Sciatic nerve (tissue), 2 donors: ENCODE measurements at places on chromosomes 2 and 18.

GRCh38 chr2:172480301-172481218 lies 53.2 kb downstream of the ITGA6 start:
- DNase-seq: no peak

DNA sequence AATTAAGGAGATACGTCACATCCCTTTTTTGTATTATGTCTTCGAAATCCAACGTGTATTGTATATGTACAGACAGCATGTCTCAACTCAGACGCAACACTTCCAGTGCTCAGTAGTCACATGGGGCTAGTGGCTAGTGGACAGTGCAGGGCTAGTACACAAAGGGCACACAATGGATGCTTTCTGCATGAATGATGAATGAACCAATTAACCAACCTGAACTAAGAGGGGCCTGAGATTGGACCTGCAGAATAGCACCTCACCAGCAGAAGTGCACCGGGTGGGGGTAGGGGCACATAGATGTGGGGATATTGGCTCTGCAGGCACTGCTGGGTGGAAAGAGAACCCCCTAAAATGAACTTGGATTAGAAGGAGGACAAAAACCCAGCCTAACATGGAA lies 20.7 kb downstream of the ST8SIA5 start:
- DNase-seq: no peak

DNA sequence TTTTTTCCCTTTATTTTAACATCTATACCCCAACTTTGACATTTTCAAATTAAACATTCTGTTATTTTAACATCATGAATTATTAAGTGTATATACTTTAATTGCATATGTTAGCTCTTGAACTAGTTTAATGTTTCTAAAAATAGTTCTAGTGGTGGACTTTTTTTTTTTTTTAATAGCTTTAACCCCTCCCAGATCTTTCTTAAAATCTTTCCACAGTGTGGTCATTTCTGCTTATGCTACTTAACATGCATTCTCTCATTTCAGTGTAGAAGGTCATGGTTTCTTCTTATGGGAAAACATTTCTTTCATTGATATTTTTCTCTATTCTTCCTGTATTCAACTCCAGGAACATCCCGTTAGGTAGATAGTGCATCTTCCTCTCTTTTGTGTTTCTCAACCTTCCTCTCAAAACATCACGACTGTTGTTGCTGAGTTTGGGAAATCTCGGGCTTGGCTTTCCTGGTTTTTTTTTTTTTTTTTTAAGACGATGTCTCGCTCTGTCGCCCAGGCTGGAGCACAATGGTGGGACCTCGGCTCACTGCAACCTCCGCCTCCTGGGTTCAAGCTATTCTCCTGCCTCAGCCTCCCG lies 849 bp upstream of the TMEM18 start:
- DNase-seq: no peak

GRCh38 chr2:141068053-141068682 lies 1062.6 kb downstream of the LRP1B start:
- no peak for DNase-seq

- no peak for DNase-seq
These were observed 42.7 kb downstream of the ACSL3 start for GRCh38 chr2:222903234-222904220.

DNA sequence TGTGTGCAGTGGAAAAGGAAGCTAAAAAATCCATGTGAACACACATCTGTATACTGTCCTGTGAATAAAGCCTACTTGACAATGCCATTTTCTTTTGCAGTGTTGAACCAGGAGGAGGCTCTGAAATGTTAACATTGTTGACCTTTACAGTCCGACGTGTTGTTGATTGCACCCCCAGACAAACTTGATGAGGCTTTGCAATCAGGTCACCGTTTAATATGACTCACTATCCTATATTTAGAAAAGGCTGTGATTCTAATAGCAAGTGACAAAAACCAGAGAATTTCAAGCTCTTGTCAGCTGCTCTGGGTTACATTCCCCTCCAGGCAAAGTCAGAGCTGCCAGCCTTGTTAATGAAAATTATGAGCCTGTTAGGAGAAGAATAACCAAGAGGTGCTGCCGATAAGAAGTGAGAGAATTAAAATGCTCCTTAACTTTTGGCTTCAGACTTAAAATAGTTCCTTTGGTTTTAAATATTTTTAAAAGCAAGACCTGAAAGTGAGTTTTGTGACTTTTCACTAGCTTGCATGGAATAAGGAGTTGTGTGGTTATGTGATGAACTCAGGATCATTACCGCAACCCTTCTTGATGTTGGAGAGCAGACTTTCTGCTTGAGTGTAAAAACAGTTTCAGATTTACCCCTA lies 162.1 kb downstream of the QPCT start:
- no peak for DNase-seq

- DNase-seq: no peak
These were observed 622 bp downstream of the RAB12 start for GRCh38 chr18:8609659-8610458.

- no peak for DNase-seq
These were observed 308.2 kb downstream of the PIEZO2 start for GRCh38 chr18:10841203-10841602.

DNA sequence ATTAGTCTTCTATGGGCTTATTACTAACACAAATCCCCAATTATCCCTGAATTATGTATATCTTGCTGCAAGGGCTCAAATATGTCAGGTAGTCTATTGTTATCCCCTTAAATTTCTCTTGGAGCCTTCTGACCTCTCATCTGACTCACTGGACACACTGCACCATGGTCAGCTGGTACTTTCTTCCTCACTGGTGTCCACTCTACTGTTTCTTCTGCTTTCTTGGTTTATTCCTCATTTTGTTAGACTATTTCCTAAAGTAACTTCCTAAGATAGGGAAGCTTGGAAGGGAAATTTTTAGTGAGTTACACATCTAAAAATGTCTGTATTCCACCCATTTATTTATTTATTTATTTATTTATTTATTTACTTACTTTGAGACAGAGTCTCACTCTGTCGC lies 26.5 kb downstream of the WDR35 start:
- DNase-seq: no peak

DNA sequence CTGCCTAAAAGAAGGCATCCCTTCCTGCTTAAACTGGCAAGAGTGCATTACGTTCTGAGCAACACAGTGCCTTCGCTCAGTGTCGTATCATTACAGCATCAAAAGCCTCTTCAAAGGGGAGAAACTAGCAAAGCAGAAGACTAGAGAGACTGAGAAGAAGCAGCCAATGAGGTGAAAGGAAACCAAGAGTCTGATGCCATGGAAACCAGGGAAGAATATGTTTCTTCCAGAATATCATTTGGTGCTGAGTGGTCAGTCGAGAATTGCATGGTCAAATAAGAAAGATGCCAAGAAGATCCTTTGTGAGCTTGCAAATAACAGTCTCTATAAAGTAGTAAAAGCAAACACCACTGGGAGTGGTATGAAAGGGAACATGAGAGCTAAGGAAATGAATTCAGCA lies 312.1 kb upstream of the CHST9 start:
- no peak for DNase-seq

GRCh38 chr18:53991202-53991601 lies 233.3 kb downstream of the MBD2 start:
- no peak for DNase-seq

GRCh38 chr18:47915229-47915628 lies 15.2 kb downstream of the SMAD2 start:
- DNase-seq: no peak

- DNase-seq: no peak
These were observed 35.6 kb downstream of the VIT start for GRCh38 chr2:36731941-36732672.

DNA sequence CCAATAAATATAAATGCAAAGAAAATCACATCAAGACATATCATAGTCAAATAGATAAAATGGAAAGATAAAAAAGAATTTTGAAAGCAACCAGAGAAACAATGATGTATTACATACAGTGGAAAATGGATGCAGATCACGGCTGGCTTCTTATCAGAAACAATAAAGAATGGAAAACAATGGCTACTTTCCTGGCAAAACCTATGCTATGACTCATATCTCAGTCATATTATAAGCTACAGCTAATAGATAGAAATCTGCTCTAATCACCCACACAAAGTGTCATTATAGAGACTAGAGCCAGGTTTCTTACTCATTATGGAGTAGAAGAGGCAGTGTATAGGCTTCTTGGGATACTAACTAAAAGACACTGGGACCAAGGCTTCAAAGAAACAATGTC lies 93.5 kb upstream of the TACR1 start:
- DNase-seq: no peak

DNA sequence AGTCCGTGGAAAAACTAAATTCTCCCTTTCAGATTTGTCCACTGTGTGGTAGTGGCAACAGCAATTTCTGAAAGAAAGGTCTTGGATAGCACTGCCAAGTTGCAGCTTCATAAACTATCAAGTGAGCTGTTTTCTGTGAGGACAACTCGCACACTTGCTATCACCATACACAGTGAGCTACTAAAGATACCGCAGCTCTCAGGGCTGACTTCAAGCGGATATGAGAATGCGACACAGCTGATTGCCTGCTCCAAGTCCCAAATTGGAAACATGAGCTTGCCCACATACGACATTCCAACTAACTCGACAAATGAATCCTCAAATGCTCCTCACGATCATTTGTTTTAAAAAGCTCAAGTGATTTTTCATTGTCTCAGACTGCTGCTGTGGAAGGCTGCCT lies 46.2 kb downstream of the E2F6 start:
- DNase-seq: no peak

GRCh38 chr2:137957033-137957432 lies 7.2 kb upstream of the HNMT start:
- DNase-seq: no peak

DNA sequence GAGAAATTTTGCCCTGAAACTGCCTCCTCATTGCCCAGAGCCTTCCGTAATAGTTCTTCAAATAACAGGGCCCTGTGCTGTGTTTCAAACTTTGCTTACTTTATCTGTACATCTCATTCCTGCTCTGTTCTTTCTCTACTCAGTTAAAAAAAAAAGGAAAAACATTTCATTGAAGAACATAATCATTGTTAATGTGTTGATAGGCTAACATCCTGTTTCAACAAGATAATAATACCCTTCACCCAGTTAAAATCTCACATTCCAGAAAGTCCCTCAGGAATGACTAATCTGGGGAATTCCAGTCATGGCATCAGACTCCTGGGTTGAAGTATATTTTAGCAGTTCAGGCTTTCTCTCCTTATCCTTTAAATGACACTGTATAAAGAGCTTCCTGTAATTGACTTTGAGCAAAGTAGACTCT lies 45.6 kb upstream of the ITGAV start:
- no peak for DNase-seq

- DNase-seq: no peak
These were observed 92.2 kb downstream of the TEX51 start for GRCh38 chr2:126990605-126991532.

GRCh38 chr2:101873543-101873942 lies 118.2 kb upstream of the IL1R2 start:
- no peak for DNase-seq

DNA sequence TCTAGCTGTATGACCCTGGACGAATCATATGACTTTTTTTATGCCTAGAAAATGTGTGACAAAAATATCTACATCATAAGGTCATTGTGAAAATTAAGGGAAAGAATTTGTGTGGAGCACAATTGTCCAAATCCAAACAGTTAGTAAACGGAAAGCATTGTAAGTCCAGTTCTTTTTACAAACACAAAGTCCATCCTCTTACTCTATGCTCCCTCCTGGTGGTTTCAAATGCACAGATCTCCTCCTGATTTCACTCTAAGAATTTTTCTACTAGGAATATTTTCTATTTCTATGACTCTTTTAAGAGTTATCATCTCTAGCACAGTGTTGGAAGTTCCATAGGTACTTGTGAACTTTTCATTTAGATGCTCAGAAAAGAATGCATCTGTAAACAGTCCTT lies 125.2 kb upstream of the ARL5A start:
- no peak for DNase-seq

GRCh38 chr18:56615738-56616520 lies 22.5 kb downstream of the TXNL1 start:
- no peak for DNase-seq

DNA sequence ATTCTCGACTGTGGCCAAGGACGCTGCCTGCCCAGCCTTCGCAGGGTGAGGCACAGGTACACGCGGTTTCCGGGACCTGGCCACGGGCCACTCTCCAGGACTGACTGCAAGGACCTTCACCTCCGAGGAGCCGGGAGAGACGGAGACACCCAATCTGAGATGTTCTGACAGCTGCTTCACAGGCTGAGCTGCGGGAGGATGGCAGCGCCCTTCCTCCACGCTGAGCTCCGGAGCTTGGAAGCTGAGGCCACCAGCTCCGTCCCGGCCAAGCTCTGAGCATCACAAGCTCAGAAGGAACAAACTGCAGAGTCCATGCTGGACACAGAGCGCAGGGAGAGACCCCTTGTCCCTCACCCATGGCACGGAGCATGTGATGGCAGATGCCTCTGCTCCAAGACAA lies 71.1 kb upstream of the CTDP1 start:
- DNase-seq: peak; percentile 47

DNA sequence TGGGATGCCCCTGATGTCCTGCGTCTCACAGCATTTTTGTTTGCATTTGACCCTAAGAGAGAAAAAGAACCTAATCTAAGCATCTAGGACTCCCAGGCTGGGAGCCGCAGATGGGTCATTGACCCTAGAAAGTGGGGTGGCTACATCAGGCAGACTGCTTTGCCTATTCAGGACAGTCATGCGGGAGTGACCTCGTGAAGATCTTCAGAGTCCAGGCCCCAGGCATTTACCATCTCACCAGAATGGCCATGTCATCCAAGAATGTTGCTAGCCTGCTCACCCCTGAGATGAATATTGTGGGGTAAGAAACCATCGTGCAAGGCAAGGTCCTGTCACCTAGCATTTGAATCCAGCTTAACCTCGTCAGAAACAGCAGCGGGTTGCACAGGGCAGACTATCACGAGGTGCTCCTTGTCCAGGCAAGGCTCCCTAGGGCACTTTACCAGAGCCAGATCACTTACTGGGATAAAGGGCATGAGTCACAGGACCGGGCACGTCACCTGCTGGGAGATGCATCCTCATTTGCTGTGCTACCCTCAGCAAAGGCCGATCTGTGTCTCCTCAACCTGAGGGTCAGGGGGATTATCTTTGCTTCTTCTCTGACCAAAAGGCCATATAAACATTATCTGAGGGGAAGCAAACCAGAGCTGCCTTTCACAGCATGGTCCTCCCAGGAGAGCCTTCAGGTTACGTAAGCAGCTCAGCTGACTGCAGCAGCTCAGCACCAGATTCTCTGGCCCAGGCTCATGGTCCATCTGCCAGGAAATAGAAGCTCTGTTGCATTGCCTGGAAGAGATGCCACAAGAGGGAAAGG lies 162.3 kb downstream of the ACKR3 start:
- peak; percentile 87 for DNase-seq

GRCh38 chr2:111148225-111148873 lies 27.6 kb downstream of the BCL2L11 start:
- no peak for DNase-seq

GRCh38 chr2:238635647-238636051 lies 208.9 kb downstream of the ASB1 start:
- DNase-seq: no peak

- no peak for DNase-seq
These were observed 40.6 kb upstream of the TFPI start for GRCh38 chr2:187594801-187595200.

DNA sequence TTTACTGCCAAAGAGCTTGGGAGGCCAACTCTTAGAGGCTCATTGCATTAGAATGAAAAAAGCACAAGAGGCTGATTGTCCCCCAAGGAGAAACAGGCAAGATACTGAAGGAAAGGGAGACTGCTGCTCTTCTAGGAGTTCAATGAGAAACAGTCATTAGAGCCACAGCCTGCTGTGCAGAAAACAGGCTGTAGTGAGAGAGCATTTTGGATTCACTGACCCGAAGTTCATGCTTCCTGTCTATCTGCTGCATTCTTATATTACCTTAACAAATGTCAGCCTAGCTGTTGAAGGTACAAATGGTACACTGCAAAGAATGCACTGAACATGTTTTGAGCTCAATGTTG lies 423.3 kb downstream of the SETBP1 start:
- DNase-seq: no peak
